IPS DF 19.7 (cell line): ENCODE measurements at places on chromosomes 7 and 10.

DNA sequence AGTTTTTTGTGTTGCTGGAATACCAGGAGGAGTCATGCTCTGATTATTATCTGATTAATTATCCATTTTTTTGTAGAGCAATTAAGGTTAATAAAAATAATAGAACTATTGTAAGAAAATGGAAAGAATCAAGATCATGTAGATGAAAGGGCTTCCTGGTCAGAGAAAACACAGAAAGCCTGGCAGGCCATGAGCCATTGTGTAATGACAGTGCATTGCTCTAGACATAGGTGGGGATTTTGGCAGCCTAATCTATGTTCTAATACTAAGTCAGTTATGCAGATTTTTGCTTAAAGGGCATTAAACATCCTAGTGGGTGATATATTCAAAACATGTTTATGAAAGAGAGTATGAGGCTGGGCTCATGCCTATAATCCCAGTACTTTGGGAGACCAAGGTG is 198.2 kb downstream of the PPP1R9A start:
- no peak for DNase-seq

DNA sequence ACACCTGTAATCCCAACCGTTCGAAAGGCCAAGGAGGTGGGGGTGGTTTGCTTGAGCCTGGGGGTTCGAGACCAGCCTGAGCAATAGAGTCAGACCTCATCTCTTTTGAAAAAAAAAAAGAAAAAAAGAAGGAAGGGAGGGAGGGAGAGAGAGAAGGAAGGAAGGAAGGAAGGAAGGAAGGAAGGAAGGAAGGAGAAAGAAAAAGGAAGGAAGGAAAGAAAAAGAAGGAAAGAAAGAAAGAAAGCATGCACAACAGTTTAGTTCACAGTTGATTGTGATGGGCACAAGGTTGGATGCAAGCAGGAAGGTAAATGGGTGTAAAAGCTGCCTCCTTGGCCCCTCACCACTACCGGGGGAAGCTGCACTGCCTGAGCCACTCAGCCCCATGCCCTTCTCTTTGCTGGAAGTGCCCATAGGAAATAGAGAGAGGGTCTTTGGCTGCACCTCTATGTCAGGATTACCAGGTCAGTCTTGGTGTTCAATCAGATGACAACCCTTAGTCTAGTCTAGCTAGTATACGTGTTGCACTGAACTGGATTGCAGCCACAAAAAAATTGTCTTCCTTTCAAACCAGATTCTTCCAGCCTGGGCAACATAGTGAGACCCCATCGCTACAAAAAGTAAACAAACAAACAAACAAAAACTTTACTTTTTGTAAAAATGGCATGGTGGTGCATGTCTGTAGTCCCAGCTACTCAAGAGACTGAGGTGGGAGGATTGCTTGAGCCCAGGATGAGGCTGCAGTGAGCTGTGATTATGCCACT is 20.0 kb downstream of the MAP3K8 start:
- no peak for DNase-seq

GRCh38 chr10:103067484-103067883 is 125.6 kb downstream of the NT5C2 start:
- no peak for DNase-seq

DNA sequence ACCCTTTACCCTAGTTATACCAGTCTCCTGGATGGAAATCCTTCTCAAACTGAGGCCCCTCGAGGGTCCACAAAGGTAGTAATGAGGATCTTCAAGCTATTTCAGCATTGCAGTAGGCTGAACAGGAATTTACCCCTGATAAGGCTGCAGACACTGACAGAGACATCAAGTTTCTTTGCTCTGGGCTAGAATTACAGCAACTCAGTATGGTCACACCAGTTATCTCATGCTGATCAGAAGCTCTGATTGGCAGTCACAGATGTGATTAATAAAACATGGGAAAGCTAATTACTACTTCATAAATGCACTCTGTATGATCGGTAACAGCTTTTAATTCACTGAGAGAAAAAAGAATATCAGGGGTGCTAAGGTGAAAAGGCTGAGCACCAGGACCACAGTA is 30.6 kb downstream of the FAM204A start:
- no peak for DNase-seq

- no peak for DNase-seq
These were observed 18.0 kb downstream of the SLC25A13 start for GRCh38 chr7:96303686-96304443.

DNA sequence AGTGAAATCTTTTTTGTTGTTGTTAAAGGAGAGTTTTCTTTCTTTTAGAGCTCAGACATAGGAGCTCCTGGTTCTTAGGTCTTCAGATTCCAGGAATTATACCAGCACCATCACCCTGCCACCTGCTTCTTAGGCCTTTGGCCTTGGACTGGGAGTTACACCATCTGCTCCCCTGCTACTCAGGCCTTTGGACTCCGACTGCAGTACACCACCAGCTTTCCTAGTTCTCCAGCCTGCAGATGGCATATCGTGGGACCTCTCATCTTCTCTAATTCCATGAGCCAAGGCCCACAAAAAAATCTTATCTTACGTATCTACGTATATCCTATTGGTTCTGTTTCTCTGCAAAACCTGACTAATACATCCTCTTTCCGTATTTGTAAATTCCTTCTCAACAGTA is 5.1 kb upstream of the TACC2 start:
- DNase-seq, result no peak

DNA sequence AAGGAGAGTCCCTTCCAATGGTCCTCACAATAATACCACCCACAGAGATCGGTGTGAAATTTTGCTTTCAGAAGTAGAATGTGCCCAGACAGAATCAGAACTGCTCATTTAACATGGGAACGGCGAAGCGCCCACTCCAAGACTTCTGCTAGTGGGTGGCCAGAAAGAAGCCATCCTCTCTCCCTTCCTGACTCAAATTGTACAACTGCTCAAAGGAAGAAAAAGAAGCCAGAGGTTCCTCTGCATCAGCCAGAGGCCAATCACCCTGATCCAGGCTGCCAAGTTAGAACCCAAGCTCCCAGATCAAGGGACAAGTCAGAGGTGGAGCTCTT is 23.3 kb downstream of the NUDCD3 start:
- no peak for DNase-seq

- no peak for DNase-seq
These were observed 162.1 kb upstream of the SHH start for GRCh38 chr7:155974186-155974897.

GRCh38 chr7:30971840-30972563 is 8.2 kb downstream of the GHRHR start:
- DNase-seq, result no peak

- DNase-seq, result no peak
These were observed 273.5 kb downstream of the FGFR2 start for GRCh38 chr10:121324678-121325213.

DNA sequence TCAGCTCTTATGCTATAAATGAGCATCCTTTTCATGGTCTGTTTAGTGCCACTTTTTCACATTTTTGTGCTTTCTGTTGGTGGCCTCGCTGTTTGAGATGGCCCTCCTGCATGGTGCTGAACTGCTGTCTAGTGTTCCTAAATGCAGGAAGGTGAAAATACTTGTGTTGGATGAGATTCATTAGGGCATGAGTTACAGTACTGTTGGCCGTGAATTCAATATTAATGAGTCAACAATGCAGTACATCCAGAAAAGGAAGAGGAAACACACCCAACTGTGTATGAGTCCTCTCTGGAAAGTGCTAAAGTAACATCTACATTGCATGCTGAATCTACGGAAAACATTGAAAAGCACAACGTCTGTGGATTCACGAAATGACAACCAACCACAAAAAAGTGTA is 124.0 kb downstream of the HERPUD2 start:
- no peak for DNase-seq

DNA sequence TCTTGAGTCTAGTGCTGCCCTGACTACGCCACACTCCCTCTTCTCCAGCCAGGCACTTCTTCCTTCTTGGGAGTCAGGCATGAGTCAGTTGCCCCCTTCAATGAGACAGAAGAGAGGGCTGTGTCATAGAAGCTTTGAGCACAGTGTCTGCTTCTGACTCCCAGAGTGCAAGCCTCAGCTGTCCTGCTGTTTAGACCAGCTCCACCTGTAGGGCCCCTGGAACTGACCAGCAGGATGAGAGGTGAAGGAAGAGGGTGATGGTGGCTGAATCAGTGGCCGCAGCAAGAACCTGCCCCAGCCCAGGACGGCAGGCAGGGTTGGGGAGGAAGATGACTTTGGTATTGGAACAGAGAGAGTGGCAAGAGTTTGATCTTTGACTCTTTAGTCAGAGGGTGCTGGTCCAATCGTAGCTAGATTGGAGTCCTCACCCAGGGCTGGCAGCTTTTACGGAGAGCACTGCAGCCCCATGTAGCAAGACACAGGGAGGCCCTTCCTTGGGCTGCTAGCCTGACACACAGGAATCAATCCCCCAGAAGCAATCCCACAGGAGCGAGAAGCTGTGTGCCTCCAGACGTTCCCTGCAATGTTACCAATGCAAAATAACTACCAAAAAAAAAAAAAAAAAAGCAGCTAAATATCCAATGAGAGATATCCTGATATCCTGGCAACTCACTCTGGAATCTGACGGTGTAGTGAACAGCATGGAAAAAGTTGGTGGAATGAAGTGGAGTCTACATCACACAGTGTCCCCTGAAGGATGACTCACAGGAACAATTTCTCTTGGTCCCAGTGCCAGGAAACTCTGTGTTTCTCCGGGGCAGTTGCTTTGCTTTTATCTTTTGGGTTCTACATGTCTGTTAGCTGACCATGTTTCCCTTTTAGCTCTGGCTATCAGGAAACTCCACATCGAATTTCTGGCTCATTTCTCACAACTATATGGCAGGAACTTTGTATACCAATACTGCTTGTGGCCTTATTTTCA is 6.9 kb downstream of the C10orf62 start:
- no peak for DNase-seq

DNA sequence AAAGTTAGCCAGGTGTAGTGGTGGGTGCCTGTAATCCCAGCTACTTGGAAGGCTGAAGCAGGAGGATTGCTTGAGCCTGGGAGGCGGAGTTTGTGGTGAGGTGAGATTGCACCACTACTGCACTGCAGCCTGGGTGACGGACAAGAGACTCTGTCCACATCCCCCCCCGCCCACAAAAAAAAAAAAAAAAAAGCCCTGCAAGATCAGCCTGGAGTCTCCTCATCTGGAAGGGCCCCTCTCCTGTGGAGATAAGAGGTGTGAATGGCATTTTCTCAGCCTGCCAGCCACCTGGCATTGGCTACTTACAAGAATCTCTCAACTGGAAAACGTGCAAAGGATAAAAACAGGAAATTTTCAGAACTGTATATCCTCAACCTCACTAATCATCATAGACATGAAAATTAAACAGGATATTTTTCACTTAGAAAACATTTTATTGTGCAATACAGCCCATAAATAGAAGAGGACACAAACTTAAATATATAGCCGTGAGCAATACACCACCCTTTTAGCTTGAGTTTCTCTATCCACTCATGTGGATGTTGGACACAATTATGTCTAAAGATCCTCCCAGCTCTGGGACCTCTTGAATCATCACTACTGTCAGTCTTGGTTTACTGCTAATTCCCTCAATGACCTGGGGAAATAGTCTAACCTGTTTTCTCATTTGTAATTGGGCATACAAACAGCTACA is 11.3 kb upstream of the TSPAN15 start:
- DNase-seq, result no peak

- DNase-seq, result no peak
These were observed 109.4 kb downstream of the FAM107B start for GRCh38 chr10:14665304-14665703.

- no peak for DNase-seq
These were observed 247.0 kb upstream of the HABP2 start for GRCh38 chr10:113305871-113306270.

DNA sequence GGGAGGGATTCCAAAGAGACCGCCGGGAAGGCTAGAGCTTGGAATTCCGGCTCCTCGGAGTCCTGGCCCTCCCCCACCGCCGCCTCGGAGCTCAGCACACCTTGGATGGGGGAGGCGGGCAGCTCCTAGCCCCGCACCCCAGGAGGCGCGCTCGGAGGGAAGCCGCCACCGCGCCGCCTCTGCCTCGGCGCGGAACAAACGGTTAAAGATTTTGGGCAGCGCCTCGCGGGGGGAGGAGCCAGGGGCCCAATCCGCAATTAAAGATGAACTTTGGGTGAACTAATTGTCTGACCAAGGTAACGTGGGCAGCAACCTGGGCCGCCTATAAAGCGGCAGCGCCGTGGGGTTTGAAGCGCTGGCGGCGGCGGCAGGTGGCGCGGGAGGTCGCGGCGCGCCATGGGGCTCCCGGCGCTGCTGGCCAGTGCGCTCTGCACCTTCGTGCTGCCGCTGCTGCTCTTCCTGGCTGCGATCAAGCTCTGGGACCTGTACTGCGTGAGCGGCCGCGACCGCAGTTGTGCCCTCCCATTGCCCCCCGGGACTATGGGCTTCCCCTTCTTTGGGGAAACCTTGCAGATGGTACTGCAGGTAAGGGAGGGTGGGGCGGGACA is at the start of gene CYP26A1:
Gene CYP26A1, plus strand, starts transcription at position 355 of the 608 bp plus-strand sequence. Its CDS starts 42 bp downstream, at position 397.
- no peak for DNase-seq

GRCh38 chr7:81600608-81601007 is 169.2 kb downstream of the HGF start:
- DNase-seq, result no peak

DNA sequence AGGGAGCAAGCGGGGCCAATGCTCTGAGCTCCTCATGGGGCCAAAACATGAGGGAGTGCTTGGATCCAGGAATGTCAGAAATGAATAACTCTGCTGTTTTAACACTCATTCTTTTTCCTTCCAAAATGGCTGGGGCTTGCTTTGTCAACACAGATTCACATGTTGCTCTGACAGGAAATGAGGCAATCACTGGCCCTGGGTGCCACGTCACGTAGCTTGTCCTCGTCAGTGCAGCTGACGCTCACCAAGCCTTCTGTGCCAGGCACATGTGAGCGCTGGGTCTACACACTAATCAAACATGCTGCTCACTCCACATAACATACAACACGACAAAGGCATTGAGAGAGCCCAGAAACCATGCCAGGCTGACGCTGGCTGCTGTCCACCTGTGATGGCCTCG is 198.9 kb downstream of the WDR37 start:
- DNase-seq, result no peak

- DNase-seq, result no peak
These were observed 11.6 kb upstream of the ADCK2 start for GRCh38 chr7:140661124-140661523.

DNA sequence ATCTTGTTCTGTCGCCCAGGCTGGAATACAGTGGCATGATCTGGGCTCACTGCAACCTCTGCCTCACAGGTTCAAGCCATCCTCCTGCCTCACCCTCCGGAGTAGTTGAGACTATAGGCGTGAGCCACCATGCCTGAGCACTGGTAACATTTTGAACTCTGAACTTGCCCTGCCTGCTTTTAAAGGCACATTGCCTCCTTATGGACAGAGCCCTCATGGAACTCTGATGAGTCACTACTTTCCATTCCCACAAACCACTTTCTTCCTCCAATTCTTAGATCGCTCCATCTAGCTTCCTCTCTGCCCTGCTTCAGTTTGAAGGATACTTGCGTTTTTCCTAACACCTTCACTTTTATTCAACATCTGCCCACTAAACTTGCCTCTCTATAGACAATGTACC is 38.1 kb downstream of the PRPS1L1 start:
- DNase-seq, result no peak
